CD4-positive, alpha-beta T cell treated with Interleukin-4 for 4 hours (primary cell): ENCODE measurements at places on chromosomes 7 and 10.

- no peak for DNase-seq
Measured at GRCh38 chr7:78562191-78562590, 763.6 kb downstream of the PHTF2 start.

DNA sequence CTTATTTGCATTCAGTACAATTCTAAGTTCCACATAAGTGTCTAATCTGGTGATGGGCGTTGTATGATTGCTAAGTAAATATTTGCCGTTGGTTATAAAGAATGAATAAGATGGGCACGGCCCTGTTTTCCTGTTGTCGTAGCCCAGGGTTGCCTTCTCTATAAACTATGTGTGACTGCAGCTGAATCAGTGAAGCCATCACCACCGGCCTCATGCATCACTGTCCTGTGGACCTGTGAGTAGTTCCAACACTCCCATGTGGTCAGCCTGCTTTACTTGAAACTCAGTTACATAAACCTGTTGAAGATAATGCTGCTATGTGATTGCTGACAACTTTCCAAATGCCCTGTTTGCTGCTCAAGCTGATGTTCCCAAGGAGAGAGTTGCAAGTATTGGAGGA, 21.6 kb upstream of the KLF6 start:
- DNase-seq: peak; percentile 92

- DNase-seq: no peak
Measured at GRCh38 chr7:85067371-85067770, 119.5 kb downstream of the SEMA3D start.

DNA sequence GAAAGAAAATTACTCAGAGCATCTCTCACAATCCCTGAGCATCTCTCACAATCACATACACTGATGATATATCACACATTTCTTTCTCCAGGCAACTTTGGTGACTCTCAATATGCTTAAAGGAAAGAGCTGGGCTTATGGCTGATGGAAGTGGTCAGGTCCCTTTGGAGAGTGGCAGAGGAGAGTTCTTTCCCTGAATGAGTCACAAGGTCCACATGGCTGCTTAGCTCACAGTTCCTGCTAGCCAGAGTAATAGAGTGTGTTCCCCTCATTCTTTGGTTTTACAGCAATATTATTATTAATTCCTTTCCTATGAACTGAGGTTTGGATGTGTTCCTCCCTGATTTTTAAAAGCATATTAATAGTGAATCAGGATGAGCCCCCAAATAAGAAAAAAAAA, 287.4 kb downstream of the C7orf25 start:
- DNase-seq: no peak

DNA sequence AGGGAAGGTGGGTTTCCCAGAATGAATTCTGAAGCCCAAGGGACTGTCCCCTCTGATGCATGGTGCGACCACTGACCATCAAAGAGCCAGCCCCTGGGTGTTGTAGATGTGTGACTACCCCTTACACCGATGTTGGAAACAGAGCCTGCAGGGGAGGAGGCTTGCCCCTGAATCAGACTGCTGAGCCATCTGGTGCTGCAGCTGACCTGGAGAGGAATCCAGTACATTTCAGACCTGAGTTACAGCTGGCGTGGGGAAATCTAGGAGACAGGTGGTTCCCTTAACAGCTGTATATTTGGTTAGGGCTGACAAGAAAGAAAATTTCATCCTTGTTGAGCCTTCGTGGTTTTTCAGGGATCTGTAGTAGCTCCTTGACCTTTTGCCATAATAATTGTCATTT, 195.5 kb downstream of the CELF2 start:
- DNase-seq: no peak

DNA sequence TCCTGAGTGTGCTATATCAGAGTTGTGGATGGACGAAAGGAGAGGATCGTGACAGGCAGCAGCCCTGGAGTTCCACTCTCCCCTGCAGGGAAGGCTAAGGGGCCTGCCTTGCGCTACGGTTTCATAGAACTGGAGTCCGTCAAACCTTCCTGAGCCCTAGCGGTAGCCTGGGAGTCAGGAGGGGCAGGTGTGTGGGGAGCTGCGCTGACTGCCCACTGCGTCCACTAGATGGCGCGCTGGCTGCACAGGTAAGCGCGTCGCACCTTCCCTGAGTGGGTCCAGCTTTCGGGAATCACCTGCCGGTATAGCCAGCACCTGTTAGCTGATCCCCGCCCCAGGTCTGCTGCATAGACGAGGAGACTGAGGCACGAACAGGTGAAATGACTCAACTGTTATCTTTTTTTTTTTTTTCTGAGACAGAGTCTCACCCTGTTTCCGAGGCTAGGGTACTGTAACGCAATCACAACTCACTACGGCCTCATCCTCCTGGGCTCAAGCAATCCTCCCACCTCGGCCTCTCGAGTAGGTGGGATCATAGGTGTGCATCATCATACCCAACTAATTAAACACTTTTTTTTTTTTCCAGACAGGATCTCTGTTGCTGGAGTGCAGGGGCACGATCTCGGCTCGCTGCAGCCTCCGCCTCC, 20.2 kb upstream of the BAIAP2L1 start:
- peak; percentile 40 for DNase-seq

DNA sequence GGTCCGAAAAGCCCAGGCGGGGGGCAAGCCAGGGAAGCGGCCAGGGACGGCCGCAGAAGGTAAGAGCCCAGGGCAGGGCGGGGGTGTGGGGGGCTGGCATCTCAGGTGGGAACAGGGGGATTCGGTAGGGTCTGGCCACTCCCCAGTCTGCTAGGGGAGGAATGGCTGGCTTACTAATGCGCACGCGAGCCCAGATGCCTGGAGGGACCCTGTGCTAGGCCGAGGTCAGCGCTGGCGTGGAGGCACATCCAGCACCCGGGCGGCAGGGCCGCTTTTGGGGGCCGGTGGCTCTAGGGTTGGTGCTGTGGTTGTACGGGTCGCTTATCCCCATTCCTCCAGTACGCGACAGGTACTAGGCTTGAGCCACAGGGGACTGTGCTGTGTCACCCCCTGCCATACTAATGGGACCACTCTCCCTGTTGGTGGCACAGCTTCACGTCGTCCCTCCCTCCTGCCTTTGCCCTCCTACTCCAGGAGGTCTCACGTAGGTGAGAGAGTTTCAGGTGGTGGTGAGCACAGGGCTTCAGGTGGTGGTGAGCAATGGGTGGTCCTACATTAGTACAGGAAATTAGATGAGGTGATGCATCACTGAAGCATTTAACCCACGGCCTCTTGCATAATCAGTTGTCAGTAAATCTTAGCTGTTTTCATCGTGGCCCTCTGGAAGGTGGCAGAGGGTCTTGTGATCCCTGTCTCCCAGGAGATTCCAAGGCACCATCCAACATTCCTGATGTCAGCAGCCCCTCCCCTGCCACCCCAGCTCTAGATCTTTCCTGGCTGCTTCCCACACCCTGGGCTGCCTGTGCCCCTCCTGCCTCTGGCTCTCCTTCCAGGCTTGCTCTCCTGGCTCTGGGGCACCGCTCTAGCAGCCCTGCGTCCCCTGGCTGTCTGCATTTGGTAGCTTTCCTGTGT, 971 bp downstream of the AEBP1 start:
- DNase-seq: no peak

DNA sequence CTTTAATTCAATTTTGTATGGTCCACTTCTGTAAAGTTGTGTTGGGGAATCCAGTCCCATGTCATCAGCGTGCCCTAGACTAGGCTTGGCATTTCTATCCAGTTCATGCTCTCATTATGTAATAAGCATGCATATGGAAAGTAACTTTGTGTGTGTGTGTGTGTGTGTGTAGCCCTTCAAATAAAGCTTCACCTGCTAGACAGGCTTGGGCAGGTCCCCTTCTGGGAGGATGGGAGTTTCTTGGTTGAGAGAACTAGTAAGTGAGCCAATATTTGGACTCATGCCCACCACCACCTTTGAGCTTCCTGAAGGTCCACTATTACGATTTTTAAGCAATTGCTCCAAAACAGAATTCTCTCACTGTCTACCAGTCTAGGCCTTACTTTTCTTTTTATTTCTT, 6.9 kb downstream of the BZW2 start:
- DNase-seq: no peak

- DNase-seq: no peak
Measured at GRCh38 chr7:1447551-1448244, 11.6 kb downstream of the MICALL2 start.

GRCh38 chr10:5480162-5480941, 19.0 kb downstream of the CALML5 start:
- no peak for DNase-seq

DNA sequence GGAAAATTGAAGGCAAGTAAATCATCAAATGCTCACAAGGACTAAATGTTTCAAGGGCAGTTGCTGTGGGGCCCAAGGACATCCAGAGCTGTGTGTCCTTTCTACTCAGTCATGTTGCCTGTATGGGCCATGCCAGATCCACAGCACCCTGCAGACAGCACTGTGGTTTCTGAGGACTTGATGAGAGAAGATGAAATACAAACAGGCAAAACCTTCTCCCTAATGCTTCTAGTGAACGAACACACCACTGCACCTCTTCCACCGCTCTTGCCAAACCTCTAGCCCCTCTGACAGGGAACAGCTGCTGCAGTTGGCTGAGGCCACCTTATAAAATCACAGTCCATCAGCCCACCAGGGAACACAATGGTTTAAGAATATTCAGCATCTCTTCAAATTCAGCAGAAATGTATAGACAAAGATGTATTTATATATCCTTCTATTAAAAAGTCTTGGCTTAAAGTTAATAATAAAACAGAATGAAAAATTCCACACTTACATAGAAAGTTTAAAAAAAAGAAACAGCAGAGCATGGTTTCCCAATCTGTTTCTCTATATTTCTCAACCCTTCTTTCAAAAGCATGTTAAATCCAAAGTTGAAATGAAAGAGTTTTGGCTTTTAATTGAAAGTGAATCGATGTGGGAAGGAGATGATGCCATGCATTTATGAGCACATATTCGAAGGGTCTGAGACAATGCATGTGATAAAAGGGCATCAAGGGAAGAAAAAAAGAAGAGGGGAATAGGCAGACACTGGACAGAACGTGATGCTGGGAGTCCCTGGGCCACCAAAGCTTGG, 14.0 kb downstream of the CYP3A7 start:
- no peak for DNase-seq

- DNase-seq: no peak
Measured at GRCh38 chr10:37124532-37124931, 866 bp upstream of the ANKRD30A start.

DNA sequence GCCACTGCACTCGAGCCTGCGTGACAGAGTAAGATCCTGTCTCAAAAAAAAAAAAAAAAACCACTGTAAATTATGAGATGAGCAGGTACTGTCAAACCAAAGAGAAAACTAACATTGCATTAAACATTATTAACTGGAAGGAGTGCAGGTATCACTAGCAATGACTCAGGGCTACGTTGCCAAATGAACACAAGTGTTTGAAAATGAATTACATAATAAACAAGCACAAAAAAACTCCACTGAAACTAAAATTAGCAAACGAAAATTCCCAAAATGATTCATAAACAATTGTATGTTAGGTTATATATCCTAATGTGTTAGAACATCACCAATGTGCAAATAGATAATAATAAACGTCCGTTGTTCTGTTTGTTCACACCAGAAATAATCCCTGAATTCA, 42.8 kb downstream of the NSUN6 start:
- DNase-seq: no peak

DNA sequence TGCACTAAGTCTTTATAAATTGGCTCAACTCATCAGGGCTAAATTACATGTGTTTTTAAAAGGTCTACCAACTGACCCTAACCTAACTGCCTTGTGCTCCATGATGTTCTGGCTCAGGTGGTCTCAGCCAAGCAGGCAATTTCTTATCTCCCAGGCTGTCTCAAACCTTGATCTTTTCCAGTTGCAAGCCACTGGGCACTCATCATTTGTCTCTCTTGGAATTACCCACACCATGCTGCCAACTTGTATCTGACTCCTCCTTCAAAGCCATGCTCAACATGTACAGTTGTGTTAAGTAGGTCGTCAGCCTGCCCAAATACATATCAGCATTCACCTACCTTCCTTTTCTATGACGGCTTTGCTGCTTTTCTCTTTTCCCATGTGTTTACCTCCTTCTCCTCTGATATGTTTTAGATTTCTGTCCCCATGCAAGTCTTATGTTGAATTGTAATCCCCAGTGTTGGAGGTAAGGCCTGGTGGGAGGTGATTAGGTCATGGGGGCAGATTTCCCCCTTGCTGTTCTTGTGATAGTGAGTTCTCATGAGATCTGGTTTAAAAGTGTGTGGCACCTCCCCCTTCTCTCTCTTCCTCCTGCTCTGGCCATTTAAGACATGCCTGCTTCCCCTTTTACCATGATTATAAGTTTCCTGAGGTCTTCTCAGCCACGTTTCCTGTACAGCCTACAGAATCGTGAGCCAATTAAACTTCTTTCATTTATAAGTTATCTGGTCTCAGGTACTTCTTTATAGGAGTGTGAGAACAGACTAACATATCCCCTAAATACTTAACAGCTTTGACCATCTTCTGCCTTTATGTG, 130.0 kb downstream of the ELAPOR2 start:
- DNase-seq: no peak

DNA sequence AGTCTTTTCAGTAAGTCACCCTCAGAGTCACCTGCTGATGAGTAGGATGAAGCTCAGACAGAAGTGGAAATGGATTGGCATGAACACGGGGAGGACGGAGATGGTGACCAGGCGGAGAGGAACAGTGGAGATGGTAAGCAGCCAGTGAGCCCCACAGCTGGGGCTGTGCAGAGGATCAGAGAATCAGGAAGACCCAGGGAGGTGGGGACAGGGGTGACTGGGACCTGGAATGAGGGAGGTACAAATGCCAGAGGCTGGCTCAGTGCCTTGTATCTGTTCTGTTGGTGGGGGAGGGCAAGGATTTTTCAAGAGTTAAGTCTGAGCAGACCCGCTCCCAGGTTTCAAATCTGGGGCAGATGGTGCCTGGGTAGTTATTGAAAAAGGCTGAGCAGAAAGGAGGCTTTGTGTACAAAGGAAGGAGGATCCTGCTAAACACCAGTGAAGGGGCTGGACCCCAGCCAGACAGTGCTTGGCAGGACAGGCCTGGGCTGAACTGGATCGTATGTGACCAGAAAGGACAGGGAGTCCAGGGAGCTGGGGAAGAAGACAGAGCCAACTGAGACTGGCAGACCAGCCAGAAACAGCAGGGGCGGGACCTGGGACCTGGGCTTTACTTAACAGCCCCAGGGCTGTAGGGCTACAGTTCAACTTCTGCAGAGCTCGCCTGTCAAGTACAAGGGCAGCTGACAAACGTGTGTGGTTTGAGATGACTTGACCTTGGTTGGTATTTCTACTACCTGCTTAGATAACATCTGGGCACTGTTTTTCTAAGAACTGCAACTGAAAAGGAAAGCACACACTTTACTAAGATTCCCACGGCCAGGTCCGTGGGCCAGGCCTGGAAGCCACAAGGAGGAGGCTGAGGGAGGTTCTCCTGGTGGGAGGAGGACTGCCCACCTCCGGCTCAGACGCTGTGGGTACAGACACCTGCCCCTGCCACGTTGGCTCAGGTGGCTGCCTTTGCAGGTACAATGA, 13.2 kb upstream of the FRMPD2 start:
- DNase-seq: no peak

DNA sequence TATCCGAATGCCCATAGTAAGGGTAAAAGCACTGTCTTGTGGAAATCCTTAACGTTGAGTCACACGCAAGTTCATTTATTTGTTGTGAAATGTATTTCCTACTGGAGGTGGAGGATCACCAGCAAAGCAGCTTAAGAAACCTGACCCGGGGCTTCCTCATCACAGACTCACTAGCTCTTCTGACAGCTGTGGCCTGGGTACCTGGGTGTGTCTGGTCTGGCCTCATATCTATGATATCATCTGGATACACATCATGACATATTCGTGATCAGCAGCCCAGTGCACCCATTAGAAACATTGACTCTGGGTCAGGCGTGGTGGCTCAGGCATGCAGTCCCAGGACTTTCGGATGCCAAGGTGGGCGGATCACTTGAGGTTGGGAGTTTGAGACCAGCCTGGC, 8.8 kb downstream of the DRGX start:
- no peak for DNase-seq

- no peak for DNase-seq
Measured at GRCh38 chr7:16484453-16485158, 19.1 kb upstream of the SOSTDC1 start.

- DNase-seq: no peak
Measured at GRCh38 chr10:88119160-88119559, 255.7 kb downstream of the PTEN start.
